ENCODE measurements at places on chromosomes 3 and 15. TPM values are rescaled to one million over a fixed set of nuclear protein-coding genes. Genes with fewer than 3 reads are reported as not detected.

DNA sequence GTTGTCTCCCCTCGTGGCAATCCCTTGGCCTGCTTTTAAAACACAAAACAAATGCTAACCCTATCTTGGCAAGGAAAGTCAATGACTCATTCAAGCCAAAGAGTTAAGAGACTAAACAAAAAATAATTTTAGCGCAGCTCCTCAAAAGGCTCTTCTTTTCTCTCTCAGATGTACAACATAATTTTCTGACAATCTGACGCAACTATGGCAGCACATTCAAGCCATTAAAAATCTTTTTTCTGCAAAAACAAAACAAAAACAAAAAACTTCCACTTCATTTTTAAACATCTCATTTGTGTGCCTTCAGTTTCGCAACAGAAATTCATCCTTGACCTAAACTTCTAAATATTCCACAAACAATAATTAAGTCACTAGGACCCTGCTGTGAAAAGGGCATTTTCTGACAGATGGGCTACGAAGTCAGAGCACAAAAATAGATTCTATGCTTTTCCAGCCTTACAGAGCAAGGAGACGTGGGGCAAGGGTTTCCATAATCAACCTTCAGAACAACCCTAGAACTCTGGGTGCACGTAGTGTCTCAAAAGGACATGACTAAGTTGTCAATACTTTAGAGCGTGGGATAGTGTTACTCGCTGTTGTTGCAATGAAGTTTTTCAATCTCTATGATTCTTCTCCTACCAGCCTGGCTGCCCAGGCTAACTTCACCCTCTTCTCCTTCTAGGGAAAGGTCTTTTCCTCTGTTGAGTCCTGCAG lies 84.3 kb downstream of the MB21D2 start:
- DNase-seq, result peak; percentile 61

The TMCC1 gene
- polyA plus RNA-seq, result 27.1 TPM

DNA sequence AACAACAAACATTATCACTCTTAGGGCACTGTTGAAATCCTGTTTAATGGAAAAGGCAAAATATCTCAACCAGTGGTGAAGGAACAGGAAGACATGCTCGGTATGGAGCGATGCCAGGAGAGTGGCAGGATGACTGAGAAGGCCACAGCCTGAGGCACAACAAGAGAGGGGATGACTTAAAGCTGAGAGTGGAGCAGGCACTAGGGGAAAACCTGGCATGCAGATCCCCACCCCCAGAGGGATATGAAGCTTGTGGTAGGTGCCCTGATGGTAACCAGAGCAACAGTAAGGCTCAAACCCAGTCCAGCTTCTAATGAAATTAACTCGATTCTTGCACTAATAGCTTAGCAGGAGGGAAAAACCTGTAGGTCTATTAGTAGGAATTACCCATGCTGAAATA lies 40.4 kb downstream of the LYSMD4 start:
- no peak for DNase-seq

DNA sequence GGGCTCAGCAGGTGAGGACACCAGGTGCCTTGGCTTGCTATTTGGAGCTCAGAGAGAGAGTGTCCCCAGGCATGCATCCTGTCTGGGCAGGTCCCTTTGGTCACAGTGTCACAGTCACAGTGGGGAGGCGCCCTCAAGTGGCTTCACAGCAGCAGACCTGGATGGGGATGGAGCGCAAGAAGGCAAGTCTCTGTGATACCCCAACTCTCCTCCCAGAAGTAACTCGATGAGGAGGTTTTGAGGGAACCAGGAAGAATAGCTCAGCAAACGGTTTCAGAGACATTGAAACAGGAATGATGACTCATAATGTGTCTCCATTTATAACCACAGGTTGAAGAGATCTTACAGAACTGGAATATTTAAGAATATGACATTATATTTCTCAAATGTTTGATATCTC lies 66.5 kb upstream of the SH3GL3 start:
- DNase-seq, result no peak

DNA sequence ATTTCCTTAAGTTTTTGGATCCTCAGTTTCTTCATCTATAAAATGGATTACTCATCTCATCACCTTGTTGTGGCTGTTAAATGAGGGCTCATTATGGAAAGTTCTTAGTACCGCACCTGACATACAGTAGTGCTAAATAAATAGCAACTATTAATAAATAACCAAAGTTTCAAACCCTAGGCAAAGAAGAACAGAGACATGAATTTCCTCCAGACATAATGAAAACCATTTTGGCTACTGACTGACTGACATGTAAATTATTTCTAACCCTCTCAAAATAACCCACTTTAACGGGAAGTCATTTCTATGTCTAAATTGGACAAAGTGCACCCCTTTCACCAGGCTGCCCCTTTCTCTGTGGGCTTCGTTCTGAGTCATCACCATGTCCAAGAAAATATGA lies 17.4 kb upstream of the KLHL6 start:
- no peak for DNase-seq

The NUP210 gene
- 15.0 TPM for polyA plus RNA-seq

DNA sequence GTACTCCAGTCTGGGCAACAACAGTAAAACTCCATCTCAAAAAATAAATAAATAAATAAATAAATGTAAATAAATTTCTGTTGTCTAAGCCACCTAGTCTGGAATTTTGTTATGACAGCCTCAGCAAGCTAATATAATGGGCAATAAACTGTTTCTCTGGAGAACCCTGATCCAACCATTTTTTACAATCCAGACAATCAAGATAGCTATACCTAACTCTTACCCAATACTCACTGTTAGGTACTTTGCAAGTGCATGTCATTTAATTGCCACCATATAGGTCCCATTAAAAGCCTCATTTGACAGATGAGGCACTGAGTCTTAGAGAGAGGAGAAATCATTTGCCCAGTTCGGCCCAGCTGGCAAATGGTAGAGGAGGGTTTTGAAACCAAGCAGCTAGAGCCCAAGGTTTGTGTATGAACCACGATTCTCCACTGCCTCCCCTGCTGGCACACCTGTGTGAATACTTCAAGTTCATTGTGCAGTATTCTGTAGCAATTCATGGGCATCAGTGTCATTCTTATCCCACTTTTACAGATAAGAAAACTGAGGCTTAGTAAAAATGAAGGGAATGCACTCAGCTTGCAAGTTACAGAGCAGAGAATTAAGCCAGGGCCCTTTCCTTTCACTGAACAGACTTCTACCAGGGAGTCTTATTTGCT lies 107.0 kb upstream of the UBE2E1 start:
- no peak for DNase-seq

The CPLX3 gene
- polyA plus RNA-seq, result not detected

- no peak for DNase-seq
Measured at GRCh38 chr3:180548050-180548449, 53.9 kb upstream of the TTC14 start.

The OCA2 gene
- polyA plus RNA-seq, result 12.2 TPM

GRCh38 chr15:50890751-50891150 lies 17.7 kb upstream of the AP4E1 start:
- DNase-seq, result no peak

The MAPK6 gene
- 20.1 TPM for polyA plus RNA-seq

GRCh38 chr3:31253782-31254181 lies 278.9 kb upstream of the STT3B start:
- DNase-seq, result no peak

- no peak for DNase-seq
Measured at GRCh38 chr3:775178-775880, 317.5 kb upstream of the CNTN6 start.
